Stimulated activated CD4-positive, alpha-beta T cell treated with anti-CD3 and anti-CD28 coated beads, Interleukin-1b, Interleukin-23, amount 100 ng/mL, for 1 hour (primary cell): ENCODE measurements at places on chromosomes 4 and X.

- DNase-seq, result no peak
Measured at GRCh38 chr4:23373261-23373660, 516.6 kb downstream of the PPARGC1A start.

GRCh38 chr4:188714907-188715306 lies 575.7 kb downstream of the TRIML1 start:
- no peak for DNase-seq

DNA sequence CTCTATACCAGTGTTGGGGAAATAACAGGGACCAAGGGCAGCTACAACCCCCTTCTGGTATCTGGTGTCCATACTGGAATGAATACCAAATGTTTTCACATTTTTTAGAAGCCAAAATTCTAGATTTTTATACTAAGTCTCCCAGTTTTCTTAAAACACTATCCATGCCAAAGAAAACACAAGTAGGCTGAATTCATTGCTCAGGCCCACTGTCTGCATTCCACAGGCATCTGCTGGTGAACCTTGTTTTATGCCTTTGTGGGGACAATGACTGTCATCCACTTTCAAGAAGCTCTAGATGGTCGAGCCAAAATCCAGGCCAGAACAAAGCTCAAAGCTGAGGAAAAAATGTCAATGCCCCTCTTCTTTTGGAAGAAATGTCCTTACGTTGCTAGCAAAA lies 213.4 kb upstream of the RASGEF1B start:
- DNase-seq, result no peak

DNA sequence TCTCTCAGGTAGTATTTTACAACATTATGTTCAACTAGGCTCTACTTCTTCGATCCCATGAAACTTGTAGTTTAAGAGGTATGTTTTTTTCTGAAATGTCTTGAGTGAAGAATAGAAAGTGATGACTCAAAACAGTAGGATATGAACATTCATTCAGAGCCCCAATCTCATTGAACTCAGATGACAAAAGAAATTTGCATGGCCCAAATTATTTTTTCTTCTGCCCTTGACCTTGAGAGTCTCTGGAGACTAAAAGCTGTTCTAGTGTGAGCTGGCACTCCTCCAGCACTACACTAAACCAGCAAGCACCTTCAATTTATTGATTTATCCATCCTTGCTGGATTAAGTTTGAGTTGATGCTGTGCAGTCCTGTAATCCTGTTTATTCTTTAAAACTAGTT lies 4.0 kb downstream of the DCLK2 start:
- DNase-seq, result no peak

GRCh38 chr4:97513917-97514316 lies 629.4 kb downstream of the STPG2 start:
- DNase-seq, result no peak

- DNase-seq, result no peak
Measured at GRCh38 chr4:109547394-109547793, 12.7 kb upstream of the MCUB start.

GRCh38 chr4:98995183-98996055 lies at the start of gene METAP1:
Gene METAP1 (plus strand): TSS chr4:98995721. CDS start chr4:98995754, 33 bp downstream.
- peak; percentile 95 for DNase-seq

DNA sequence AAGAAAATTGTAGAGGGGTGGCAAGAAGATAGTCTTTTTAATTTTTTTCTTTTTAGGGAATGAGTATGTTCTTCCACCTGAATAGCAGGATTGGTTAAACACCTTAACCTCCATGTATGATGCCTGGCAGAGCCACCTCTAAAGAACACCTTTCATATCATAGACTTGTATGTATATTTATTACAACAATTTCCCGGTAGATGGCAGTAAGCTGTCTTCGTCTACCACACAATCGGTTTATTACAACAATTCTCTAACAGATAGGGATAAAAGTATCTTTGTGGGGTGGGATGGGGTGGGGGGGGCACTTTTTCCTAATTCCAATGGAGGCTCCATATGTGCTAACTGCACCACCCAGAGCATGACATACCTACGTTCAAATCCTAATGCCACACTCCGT lies 255.5 kb downstream of the LDB2 start:
- no peak for DNase-seq

DNA sequence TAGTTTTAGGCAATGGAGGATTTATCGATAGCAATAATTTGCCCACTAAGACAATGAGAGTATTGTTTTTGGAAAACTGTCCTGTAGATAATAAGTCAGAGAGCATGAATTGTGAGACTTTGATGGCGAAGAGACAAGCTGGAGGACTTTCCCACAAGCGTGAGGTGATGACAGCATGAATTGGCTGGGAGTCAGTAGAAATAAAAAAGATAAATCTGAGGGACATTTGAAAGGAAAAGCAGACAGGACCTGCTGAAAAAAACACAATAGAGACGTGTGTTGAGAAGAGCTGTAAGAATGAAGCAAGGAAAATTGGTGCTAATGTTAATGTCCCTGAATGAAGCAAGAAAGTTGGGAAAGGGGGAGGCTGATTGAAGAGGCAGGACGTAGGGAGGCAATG lies 233.5 kb downstream of the DCTD start:
- DNase-seq, result no peak

GRCh38 chrX:100650841-100651240 lies 6.8 kb downstream of the SRPX2 start:
- no peak for DNase-seq
